Liver (tissue), 10 donors: ENCODE measurements at places on chromosomes 3 and 15. TPM values are rescaled to one million over a fixed set of nuclear protein-coding genes. Genes with fewer than 3 reads are reported as not detected.

CYP8B1 gene
- 490 TPM for total RNA-seq

GRCh38 chr15:31151301-31152233 lies 50.0 kb upstream of the TRPM1 start:
- no peak for DNase-seq

ACVR2B gene
- total RNA-seq, result 7.3 TPM

GPR27 gene
- 0.65 TPM for total RNA-seq

DNA sequence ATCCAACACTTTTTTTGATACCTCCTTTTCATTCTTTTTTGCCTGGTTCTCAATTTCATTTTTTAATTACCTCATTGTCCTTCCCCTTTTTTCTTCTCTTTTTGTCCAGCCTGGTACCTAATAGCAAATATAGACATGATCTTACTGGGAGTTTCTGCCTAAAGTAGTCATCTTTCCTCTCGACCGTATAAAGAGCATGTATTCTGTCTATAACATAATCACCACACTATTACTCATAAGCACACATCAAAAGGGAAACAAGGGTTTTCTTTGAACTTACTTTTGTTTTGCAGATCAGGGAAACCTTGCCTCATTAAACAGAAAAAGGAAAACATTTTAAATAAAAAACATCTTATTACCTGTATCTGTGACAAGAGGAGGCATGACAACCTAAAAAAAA lies 33.0 kb downstream of the FAM98B start:
- DNase-seq, result no peak

CACNA2D3 gene
- total RNA-seq, result 0.37 TPM
